ENCODE measurements at places on chromosomes 13 and 19. TPM values are rescaled to one million over a fixed set of nuclear protein-coding genes. Genes with fewer than 3 reads are reported as not detected.

The RAB3A gene
- 0.72 TPM for polyA plus RNA-seq

The MBD3L3 gene
- polyA plus RNA-seq, result not detected

GRCh38 chr13:36341718-36342117, 4.5 kb downstream of the SPART start:
- peaks cover 59% of the 10 kb centered on the region for H3K4me1 ChIP-seq
- peaks cover 4% of the 10 kb centered on the region for H3K36me3 ChIP-seq
- no peaks in the 10 kb centered on the region for H3K27me3 ChIP-seq
- no peak overlapping the region for H3K27ac ChIP-seq

GRCh38 chr13:78286748-78287147, 316.6 kb downstream of the POU4F1 start:
- DNase-seq, result no peak
- H3K27ac ChIP-seq, result no peak overlapping the region
- H3K4me3 ChIP-seq, result no peak overlapping the region
- no peaks in the 10 kb centered on the region for H3K36me3 ChIP-seq

- H3K27ac ChIP-seq, result no peak overlapping the region
- H3K27me3 ChIP-seq, result no peaks in the 10 kb centered on the region
- H3K36me3 ChIP-seq, result peaks cover 100% of the 10 kb centered on the region
- H3K4me1 ChIP-seq, result peaks cover 6% of the 10 kb centered on the region
Observed at GRCh38 chr19:35731779-35732405, 10.4 kb downstream of the IGFLR1 start.

The CGB5 gene
- polyA plus RNA-seq, result not detected

DNA sequence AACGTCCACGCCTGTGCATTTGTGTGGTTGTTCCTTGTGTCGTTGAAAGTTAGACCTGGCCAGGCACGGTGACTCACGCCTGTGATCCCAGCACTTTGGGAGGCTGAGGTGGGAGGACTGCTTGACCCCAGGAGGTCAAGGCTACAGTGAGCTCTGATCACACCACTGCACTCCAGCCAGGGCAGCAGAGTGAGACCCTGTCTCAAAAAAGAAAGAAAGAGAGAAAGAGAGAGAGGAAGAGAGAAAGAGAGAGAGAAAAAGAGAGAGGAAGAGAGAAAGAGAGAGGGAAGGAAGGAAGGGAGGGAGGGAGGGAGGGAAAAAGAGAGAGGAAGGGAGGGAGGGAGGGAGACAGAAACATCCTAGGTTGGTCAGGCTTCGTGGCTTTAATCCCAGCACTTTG, 5.1 kb downstream of the ZNF114 start:
- no peaks in the 10 kb centered on the region for H3K27me3 ChIP-seq
- H3K4me1 ChIP-seq, result peaks cover 16% of the 10 kb centered on the region
- DNase-seq, result no peak
- no peak overlapping the region for H3K27ac ChIP-seq

GRCh38 chr13:65339241-65339640, 1890.9 kb downstream of the PCDH9 start:
- H3K27me3 ChIP-seq, result no peaks in the 10 kb centered on the region
- no peak overlapping the region for H3K4me3 ChIP-seq

DNA sequence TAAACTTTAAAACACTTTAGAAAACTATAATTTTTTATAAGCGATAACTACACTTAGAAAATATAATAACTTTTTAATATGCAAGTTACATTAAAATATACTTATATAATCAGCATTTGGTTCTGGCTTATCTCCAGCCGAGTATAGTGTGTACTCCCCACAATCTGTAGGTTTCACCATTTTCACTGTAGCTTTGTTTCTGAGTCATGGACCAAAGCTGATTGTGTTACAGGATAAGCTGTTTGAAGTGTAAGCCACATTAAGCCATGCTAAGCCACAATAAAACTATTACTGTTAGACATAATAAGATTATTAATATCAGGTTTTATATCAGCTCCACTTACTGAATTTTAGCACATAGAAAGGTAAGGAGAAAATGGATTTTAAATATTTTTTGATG, 43.8 kb downstream of the CCDC122 start:
- H3K4me3 ChIP-seq, result no peak overlapping the region
- H3K4me1 ChIP-seq, result no peaks in the 10 kb centered on the region
- no peak overlapping the region for H3K27ac ChIP-seq
- no peaks in the 10 kb centered on the region for H3K27me3 ChIP-seq

GRCh38 chr13:101185606-101186005, 230.7 kb downstream of the NALCN start:
- no peak overlapping the region for H3K4me3 ChIP-seq
- no peaks in the 10 kb centered on the region for H3K36me3 ChIP-seq
- DNase-seq, result no peak
- H3K4me1 ChIP-seq, result no peaks in the 10 kb centered on the region
- no peak overlapping the region for H3K27ac ChIP-seq

The C19orf53 gene
- 137 TPM for polyA plus RNA-seq

The CHST8 gene
- 0.43 TPM for polyA plus RNA-seq

The ENOX1 gene
- 0.65 TPM for polyA plus RNA-seq

- peaks cover 56% of the 10 kb centered on the region for H3K36me3 ChIP-seq
- H3K4me3 ChIP-seq, result no peak overlapping the region
- H3K4me1 ChIP-seq, result peaks cover 42% of the 10 kb centered on the region
Observed at GRCh38 chr19:16384688-16385087, 60.1 kb downstream of the KLF2 start.

- H3K27ac ChIP-seq, result peak within 1 kb of the TSS; percentile 14
- H3K4me3 ChIP-seq, result no peak within 1 kb of the TSS
- H3K4me1 ChIP-seq, result no peaks in the 10 kb centered on the region
- DNase-seq, result no peak
Observed at GRCh38 chr19:51250786-51251467, at the start of gene SIGLECL1. Gene SIGLECL1, plus strand, starts transcription at chr19:51251080. Its CDS starts 12,993 bp downstream, at chr19:51264073.

GRCh38 chr13:91017669-91018053, 329.8 kb upstream of the MIR17HG start:
- no peaks in the 10 kb centered on the region for H3K4me1 ChIP-seq
- H3K27ac ChIP-seq, result no peak overlapping the region
- no peak for DNase-seq
- H3K4me3 ChIP-seq, result no peak overlapping the region
- no peaks in the 10 kb centered on the region for H3K27me3 ChIP-seq
- H3K36me3 ChIP-seq, result no peaks in the 10 kb centered on the region

Measured in spleen (tissue), 13 donors.